EH (cell line): ENCODE measurements at places on chromosomes 3 and 15.

- DNase-seq = no peak
Measured at GRCh38 chr3:115108614-115109013, 38.5 kb downstream of the ZBTB20 start.

- no peak for DNase-seq
Measured at GRCh38 chr3:108014943-108015342, 75.9 kb downstream of the CD47 start.

DNA sequence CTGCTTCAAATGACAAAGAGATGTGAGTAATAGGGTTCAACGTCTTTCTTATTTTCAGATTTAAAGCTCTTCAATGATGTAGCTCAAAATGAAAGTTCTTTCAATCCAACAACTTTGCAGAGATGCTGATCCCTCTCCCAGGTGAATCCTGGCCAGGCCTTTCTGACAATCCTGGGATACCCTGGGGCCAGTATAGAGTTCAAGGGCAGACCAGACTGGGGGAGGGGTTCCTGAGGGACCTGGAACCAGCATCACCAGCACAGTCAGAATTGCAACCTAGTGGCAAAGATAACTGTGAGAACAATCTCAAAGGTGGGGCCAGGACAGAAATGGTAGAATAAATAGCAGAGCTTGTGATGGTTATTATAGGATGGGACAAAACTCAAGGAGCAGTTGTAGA, 19.7 kb upstream of the NCK1 start:
- no peak for DNase-seq

DNA sequence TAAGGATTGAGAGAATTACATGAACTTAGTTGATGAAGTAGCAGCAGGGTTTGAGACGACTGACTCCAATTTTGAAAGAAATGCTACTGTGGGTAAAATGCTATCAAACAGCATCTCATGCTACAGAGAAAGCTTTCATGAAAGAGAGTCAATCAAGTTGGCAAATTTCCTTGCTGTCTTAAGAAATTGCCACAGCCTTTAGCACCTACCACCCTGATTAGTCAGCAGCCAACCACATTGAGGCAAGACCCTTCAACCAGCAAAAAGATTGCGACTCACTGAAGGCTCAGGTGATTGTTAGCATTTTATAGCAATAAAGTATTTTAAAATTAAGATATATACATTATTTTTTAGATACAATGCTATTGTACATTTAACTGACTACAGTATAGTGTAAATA, 80.9 kb downstream of the RAP2B start:
- DNase-seq = no peak

- no peak for DNase-seq
Measured at GRCh38 chr15:26628071-26628470, 144.8 kb downstream of the GABRB3 start.

GRCh38 chr15:73950831-73951561, 24.7 kb downstream of the LOXL1 start:
- peak; percentile 99 for DNase-seq

DNA sequence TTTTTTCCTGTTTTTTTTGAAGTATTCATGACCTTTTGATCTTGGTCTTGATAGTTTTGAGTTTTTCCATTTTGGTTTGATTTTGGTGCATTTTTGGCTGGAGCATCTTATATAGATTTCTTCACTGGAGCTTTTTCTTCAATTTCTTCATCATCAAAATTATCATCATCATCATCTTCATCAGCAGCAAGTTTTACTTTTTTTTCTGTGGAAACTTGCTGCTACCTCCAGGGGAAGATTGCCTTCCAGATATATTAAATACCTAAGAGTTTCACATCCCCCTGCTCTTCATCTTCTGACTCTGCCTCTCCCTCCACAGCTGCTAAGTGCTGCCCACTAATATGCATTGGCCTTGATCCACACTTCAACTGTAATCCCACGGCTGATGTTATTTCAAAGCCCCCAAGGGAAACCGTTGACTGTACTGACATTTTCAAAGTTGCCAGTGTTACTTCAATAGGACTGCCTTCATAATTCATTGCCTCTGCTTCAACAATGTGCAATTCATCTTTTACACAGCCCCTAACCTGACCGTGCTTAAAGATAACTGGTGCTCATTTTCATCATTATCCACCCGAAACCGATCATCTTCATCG, 151.7 kb downstream of the NR1D2 start:
- no peak for DNase-seq
